ENCODE measurements at places on chromosomes 16 and 17.

DNA sequence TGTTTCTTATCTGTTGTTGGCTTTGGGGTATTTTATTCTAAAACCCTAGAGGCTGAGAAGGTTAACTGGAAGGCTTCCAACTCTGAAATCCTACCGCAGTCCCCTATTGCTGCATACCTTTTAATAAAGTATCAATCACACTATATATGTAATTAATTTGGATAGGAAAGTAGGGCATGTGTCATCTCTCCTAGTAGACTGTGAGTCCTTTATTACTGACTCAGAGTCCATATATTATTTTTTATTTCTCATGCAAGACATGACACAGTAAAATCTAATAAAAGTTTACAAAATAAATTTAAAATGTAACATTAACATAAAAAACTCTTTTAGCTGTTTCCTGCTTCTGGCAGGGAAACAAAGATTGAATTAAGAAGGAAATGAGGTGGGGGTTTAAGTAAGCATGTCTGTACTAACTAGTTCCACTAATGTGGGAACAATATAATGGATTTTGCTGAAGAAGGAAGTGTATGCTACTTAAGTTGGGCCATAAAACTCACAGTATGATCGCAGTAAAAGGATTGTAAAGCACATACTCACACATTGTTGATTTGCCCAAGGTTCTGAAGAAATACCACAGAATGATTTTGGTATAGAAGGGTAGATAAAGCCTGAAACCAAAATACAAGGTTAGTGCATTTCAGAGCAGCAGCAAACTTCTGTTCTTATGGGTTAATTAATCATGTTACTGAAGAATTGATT lies 97.6 kb upstream of the HLF start:
- DNase-seq: no peak

DNA sequence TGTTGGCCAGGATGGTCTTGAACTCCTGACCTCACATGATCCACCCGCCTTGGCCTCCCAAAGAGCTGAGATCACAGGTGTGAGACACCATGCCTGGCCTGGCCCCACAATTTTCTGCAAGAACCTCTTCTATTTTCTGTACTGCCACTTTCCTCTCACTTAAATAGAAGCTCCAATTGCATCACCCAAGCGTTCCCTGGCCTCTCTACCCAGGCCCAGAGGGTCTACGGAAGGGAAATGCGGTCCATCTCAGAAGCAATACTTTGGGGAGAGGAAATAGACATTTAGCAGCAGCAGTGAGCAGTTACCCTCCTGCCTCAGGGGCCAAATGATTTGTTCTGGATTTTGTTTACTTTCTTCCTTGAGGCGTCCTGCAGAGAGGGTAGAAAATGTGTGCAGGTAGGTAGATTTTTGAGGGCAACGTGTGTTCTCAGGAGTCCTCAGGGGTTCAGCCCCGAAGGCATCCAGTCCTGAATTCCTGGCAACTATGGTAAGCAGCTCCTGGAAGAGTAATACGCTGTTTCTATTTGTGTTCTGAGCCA lies 11.0 kb downstream of the SLC6A4 start:
- DNase-seq: no peak

- DNase-seq: no peak
Observed at GRCh38 chr17:60248618-60249289, 99.0 kb downstream of the CA4 start.

GRCh38 chr17:82287868-82288801 lies 14.6 kb upstream of the CSNK1D start:
- no peak for DNase-seq

- DNase-seq: no peak
Observed at GRCh38 chr17:4172356-4172755, 29.4 kb downstream of the CYB5D2 start.

DNA sequence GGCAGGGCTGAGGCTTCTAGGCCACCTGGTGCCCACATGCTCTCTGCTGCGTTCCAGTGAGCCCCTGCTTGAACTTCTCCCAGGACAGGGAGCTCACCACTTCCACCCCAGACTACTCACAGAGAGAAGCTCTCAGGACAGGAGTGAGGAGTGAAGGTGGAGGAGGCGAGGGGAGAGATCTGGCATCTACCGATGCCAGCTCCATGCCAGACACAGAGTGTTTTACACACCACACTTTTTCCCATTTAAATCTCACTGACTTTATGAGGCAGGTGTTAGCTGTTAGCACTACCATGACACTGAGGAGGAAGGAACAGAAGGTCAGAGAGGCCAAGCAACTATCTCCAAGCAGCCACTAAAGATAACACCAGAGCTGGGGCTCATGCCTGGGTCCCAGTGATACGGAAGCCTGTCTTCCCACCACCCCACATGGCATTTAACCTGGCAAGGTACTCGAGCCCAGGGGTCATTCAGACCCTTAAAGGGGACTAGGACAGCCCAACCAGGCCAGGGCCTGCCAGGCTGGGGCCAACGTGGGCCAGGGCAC lies 6.8 kb downstream of the FAM83G start:
- DNase-seq: no peak

DNA sequence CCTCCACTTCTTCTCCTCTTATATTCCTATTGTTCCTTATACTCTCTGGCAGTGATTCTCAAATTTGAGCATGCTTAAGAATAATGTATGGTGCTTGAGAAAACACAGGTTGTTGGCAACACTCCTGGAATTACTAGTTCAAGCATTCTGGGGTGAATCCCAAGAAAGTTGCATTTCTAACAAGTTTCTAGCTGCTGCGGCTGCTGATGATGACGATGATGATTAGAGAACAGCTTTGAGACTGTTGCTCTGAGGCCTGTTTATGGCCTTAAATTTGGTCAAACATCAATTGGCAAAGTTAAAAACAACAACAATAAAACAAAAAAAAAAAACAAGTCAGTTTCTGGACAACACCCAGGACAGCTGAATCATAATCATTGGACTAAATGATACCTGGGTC lies 961.9 kb downstream of the CDH11 start:
- no peak for DNase-seq

- no peak for DNase-seq
Observed at GRCh38 chr17:40097931-40098845, 2.2 kb downstream of the NR1D1 start.

- no peak for DNase-seq
Observed at GRCh38 chr17:82693168-82693867, 5.2 kb downstream of the RAB40B start.

DNA sequence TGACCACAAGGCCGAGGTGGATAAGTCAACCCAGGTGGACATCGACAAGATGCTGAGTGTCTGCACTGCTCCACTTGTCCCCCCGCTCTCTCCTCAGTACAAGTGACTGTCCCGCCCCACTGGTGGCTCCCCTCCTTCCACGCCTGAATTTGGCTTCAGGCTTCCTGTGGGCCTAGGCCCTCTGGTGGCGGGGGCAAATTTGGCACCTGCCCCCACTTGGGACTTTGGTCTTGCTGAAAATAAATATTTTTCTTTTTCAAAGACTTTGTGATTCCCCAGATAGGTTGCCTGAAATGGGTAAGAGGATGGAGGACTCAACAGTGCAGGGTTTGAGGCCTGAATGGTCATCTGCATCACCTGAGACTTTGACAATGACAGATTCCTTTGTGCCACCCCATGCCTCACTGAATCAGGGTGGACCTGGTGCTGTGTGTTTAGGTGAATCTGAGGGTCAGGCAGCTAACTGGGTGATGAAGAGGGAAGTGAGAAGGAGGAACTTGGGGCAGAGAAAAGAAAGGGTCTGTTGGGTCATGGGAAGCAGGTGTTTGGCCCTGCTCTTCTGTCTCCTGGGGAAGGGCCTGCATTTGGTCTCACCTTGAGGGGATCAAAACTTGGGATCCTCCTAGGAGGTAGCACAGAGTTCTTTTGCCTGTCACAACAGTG lies 2.0 kb downstream of the C16orf86 start:
- DNase-seq: no peak

GRCh38 chr16:3020604-3021448 lies 658 bp downstream of the TNFRSF12A start:
- peak; percentile 64 for DNase-seq

Measured in bone marrow (tissue), 2 donors.